Testis (tissue), 5 donors: ENCODE measurements at places on chromosomes 12 and 14. TPM values are rescaled to one million over a fixed set of nuclear protein-coding genes. Genes with fewer than 3 reads are reported as not detected.

The SYT1 gene
- total RNA-seq = 1.7 TPM

The GSC gene
- 2.0 TPM for total RNA-seq

The TEAD4 gene
- total RNA-seq = 16.1 TPM

The ATG14 gene
- 23.5 TPM for total RNA-seq

The NKX2-8 gene
- total RNA-seq = 62.4 TPM

The IAPP gene
- total RNA-seq = not detected

The SCAF11 gene
- 168 TPM for total RNA-seq

The VDR gene
- total RNA-seq = 1.4 TPM

The C12orf50 gene
- total RNA-seq = 24.8 TPM
